ENCODE measurements at places on chromosomes 5 and 9.

DNA sequence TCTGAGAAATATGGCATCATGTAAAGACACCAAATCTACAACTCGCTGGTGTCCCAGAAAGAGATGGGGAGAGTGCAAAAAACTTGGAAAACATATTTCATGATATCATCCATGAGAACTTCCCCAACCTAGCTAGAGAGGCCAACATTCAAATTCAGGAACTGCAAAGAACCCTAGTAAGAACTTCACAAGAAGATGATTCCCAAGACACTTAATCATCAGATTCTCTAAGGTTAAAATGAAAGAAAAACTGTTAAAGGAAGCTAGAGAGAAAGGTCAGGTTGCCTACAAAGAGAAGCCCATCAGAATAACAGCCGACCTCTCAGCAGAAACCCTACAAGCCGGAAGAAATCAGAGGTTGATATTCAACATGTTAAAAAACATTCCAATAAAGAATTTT lies 95.5 kb upstream of the PRLR start:
- DNase-seq: no peak

DNA sequence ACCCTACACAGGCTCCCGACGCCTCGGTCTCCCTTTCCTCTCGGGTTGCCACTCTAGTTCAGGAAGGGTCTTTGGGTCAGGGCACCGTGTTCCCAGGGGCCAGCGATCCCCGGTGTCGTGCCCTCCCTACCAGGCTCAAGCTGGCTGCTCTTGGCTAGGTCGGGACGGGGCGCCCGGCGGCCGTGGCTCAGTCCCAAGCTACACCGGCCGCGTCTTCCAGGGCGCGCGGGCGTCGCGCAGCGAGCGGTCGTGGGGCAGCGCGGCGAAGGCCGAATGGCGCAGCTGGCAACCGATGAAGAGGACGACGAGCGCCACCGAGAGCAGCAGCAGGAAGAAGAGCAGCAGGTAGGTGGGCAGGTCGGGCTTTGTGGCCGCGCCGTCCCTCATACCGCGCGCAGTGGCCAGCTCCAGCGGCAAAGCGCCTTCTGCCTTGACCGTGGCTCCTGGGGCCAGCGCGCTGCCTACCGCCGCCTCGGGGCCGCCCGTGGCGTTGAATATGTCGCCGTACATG lies 892 bp downstream of the SMIM32 start:
- DNase-seq: peak; percentile 25

GRCh38 chr5:123460296-123460729 lies 37.1 kb upstream of the CEP120 start:
- DNase-seq: no peak

GRCh38 chr5:67814569-67815311 lies 400.8 kb upstream of the PIK3R1 start:
- no peak for DNase-seq

DNA sequence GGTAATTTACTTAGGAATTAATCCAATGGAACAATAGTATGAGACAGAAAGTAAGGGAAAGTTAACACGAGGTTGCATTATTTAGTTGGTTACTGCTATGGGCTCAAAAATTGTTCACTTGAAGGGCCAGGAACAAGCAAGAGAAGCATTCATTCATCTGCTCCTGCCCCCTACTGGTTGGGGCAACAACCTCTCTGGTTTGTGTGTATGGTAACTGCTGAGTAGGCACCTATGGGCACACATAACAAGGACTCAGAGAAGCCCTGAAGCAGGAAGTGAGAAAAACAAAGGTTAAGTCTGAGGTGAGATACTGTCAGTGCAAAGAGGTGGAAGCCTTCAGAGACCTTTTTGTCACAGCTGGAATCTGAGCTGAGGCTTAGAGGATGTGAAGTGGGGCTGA lies 34.4 kb upstream of the RANBP6 start:
- no peak for DNase-seq

GRCh38 chr9:14326264-14326826 lies 12.4 kb upstream of the NFIB start:
- DNase-seq: peak; percentile 58

DNA sequence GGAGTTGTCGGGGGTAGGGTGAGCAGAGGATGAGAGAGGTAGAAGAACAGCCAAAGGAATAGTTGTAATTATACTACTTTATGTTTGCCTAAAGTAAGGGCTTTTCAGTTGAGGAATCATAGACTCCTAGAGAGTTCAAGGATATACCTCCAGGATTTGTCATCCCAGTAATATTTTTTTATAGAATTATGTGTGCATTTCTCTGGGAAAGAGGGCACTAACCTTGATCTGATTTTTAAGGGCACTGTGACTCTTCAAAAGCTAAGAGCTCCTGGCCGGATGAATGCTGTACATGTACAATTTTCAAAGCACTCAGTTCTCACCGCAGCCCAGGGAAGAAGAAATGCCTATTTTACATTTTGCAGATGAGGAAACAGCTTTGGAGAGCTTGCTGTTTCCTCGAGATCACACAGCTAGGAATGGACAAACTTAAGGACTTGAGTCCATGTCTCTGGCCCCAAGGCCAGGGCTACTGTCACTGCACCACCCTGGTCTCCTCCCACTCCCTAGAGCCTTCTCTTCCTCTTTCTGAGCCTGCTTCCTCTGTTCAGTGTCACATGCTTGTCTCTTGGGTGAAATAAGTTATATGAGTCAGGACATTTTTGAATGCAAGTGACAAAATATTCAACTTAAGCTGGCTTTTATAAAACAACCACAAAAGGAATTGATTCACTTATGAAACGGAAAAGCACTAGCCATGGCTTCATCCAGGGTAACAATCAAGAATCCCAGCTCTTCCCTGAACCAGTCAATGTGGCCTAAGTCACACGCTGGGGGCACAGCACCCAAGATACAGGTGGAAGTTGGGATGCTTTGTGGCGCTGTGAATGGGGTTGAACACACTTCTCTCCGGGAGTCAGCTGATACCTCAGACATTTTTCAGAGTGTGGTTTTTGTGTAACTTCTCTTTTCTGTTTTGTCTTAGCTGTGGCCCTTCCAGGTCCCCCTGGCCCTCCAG lies 45.7 kb upstream of the TGFBR1 start:
- no peak for DNase-seq

DNA sequence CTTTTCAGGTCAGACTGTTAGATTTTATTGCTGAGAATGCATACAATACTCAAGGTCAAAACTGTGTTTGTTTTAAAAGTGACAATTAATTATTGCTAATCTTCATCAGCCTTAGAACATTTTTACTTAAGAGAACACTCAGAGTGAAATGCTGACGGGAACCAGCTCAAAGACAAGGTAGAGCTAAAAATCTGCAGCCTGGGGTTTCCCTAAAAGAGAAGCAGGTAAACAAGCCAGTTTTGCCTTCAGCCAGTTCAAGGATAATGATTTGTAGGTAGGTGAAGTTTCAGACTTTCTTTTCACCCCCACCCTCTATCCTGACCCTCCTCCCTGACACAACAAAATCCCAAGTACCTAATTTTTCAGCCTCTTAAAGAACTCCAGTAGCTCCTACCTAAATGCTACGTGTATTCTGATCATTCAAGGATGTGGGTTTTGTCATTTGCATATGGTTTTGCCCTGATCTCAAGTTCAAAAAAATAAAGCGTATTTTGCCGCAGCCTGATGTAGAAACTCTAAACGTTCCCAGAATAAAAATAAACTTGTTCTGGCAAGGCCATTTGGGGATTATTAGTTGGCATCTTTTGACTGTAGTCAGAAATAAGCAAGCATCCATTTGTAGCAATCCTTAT lies 407.2 kb downstream of the EFNA5 start:
- DNase-seq: no peak

GRCh38 chr5:57102905-57103255 lies 71.0 kb upstream of the GPBP1 start:
- DNase-seq: no peak

DNA sequence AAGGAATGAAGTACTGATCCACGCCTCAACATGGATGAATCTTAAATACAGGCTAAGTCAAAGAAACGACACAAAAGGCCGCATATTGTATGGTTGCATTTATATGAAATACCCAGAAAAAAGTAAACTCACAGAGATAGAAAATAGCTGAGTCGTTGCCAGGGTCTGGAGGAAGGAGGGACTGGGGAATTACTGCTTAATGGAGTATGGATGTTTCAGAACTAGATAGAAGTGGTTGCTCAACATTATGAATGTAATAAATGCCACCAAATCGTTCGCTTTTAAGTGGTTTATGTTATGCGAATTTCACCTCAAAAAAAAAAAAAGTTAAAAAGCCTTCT lies 784 bp upstream of the MSANTD3 start:
- no peak for DNase-seq
